ENCODE measurements at places on chromosomes 11 and 22.

DNA sequence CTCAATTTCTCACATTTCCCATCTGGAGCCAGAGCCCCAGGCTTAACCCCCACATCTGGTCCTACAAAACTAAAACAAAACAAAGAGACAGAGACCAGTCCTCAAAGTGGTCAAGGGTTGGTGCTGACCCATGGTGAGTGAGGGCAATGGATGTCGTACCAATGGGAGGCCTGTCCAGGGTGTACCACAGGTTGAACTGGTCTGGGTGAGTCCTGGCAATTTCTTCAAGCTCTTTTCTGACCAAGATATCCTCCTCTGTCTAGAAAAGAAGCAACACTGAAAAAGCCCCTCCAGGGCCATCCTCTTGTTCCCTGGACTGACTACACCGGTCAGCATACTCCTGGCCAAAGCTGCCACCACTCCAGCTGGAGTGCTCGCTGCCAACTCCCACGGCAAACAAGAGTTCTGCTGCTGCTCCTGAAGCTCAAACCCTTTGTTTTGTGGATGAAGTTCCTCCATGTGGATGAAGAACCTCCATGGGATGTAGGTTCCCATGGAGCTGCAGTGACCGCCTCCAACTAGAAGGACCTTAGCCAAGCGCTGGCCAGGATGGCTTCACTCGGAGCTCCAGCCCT lies 6.9 kb downstream of the CYB5R2 start:
- DNase-seq = no peak

DNA sequence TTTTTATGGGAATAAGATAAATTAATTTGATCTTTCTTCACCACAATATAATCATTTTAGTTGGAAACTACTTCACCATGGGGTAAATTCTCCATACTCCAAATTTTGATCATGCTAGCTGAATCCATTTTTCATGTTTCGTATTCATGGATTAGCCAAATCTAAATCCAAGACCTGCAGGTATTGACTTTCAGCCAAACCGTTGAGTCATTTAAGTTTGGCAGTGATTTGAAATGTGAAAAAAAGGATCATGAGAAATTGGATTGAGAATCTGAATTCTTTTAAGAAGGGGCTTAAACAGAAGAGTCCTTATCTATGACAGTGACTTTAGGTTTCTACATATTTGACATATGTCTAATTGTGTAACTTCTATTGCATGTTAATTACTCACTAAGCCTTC lies 5.3 kb downstream of the GAS2 start:
- no peak for DNase-seq

DNA sequence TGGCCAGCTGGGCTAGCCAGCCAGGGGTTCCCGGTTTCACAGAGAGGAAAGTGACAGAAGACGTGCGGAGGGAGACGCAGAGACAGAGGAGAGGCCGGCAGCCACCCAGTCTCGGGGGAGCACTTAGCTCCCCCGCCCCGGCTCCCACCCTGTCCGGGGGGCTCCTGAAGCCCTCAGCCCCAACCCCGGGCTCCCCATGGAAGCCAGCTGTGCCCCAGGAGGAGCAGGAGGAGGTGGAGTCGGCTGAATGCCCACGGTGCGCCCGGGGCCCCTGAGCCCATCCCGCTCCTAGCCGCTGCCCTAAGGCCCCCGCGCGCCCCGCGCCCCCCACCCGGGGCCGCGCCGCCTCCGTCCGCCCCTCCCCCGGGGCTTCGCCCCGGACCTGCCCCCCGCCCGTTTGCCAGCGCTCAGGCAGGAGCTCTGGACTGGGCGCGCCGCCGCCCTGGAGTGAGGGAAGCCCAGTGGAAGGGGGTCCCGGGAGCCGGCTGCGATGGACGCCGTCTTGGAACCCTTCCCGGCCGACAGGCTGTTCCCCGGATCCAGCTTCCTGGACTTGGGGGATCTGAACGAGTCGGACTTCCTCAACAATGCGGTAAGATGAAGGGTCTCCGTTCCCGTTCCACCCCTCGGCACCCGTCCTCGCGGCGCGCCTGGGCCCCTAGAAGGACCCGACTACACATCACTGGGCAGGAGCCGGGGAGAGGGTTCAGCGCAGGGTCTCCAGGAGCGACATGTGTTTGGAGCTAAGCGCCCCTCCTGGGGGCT lies at the start of gene CREB3L1:
Gene CREB3L1, plus strand, starts transcription at position 41 of the 765 bp plus-strand sequence. Its CDS starts 450 bp downstream, at position 491.
- no peak for DNase-seq

GRCh38 chr11:14346303-14346955 lies 12.6 kb downstream of the RRAS2 start:
- DNase-seq = no peak

- DNase-seq = no peak
Observed at GRCh38 chr22:44352378-44353035, 39.8 kb upstream of the SHISAL1 start.

GRCh38 chr11:48055292-48056132 lies 75.2 kb downstream of the PTPRJ start:
- DNase-seq = peak; percentile 1

GRCh38 chr22:44369293-44369661 lies 56.5 kb upstream of the SHISAL1 start:
- DNase-seq = no peak

DNA sequence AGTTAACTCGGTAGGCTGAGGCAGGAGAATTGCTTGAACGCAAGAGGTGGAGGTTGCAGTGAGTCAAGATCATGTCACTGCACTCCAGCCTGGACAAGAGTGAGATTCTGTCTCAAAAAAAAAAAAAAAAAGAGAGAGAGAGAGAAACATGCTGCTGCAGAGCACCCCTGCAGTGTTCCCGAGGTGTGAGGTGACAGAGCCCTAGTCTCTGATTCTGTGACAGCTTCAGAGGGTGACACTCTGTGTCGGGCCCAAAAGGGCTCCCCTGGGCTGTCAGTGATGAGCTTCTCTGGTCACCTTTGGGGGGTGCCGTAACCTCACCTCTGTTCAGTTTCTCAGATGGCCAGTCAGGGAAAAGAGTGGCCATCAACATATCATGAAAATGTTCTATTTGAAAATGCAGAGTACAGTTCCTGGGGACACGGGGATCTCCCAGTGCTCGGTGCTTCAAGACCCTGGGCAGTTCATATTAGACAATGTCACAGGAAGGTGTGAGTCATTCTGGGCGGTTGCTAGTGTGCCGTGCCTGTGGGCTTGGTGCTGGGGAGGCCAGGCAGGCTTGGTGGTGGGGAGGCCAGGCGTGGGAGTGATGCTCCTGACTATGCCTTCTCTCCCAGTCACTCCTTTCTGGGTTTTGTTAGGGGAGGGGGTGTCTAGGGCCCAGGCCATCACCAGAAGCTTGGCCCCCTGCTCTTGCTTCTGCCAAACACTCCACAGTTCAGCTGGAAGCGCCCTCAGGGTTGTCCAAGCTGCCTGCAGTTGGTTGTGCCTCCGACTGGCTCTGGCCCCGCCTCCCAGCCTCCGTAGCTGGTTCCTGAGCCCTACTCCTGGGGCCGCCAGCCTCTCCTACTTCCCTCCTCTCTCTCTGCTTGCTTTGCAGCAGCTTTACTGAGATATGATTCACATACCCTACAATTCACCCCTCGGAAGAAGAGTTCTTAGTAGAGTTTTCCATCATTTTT lies 52.5 kb upstream of the CLDN5 start:
- DNase-seq = no peak

DNA sequence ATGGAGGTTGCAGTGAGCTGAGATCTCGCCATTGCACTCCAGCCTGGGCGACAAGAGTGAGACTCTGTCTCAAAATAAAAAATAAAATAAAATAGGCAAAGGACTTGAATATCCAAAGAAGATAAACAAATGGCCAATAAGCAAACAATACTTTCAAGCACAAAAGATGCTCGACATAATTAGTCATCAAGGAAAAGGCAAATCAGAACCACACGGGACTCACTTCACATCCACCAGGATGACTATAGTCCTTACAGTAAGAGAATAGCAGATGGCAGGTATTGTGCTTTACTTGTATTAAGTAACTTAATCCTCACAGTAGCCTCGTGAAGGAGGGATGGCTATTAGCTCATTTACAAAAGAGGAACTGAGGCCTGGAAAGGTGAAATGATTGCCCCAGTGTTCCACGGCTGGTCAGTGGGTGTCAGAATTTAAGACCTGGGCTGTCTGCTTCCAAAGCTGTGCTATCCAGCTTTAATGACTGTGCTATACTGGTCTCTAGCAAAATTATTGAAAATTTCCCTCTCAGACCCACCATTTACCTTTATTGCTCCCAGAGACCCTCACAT lies 40.2 kb upstream of the RBFOX2 start:
- no peak for DNase-seq

- DNase-seq = no peak
Observed at GRCh38 chr22:25490896-25491295, 73.6 kb upstream of the GRK3 start.

Data from COR-L47 (cell line).